CD4-positive, alpha-beta T cell treated with Interleukin-17A for 4 hours (primary cell): ENCODE measurements at places on chromosomes 5 and 9.

- no peak for DNase-seq
These were observed 124.0 kb upstream of the TLE4 start for GRCh38 chr9:79447762-79448161.

DNA sequence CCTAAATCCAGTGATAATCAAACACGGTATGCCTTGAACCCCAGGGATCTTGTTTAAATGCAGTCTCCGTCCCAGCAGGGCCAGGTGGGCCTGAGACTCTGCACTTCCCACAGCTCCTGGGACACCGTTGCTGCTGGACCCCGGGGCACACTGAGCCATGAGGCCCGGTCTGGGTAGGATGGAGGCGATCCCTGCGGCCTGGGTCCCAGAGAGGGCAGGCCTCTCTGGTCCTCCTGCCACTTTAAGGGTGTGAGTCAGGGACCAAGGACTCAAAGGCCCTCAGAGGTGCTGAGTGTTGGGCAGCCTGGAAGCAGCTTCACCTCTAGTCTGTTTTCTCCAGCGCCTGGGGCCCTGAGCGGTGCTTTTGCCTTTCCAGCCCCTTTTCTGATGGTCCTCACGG is 34.1 kb upstream of the SLC9A3 start:
- no peak for DNase-seq

DNA sequence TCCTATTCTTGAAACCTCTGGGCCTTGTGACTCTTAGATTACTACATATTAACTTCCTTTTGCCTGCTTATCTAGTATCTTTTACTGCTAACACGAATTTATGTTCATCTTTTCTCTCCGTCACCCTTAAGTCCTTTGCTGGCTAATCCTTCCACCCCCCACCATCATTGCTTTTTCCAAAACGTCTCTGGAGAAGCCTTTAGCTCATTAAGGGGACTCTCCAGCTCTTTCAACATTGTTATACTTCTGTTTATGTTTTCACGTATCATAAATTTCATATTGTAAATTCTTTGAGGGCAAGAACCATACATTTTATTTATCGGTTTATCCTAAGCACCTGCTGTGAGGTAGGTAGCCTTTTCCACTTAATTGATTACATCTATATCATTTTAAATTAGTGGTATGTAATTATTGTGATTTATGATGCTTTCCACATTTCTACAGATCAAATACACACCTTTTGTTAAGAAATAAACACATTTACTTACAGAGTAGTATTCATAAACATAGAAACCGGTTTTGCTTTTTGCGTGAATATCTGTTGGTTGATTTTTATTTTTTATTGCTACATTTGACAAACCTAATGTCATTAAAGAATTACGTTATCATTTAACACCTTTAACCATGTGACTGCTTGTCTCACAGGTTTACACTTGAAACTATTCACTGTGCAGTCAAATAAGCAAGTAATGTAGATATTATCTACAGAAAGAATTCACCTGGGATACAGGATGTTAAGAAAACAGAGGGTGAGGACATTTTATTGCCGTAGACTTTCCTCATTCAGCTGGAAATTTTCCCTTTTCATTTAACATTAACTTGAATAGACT is 15.4 kb upstream of the SNX2 start:
- no peak for DNase-seq

DNA sequence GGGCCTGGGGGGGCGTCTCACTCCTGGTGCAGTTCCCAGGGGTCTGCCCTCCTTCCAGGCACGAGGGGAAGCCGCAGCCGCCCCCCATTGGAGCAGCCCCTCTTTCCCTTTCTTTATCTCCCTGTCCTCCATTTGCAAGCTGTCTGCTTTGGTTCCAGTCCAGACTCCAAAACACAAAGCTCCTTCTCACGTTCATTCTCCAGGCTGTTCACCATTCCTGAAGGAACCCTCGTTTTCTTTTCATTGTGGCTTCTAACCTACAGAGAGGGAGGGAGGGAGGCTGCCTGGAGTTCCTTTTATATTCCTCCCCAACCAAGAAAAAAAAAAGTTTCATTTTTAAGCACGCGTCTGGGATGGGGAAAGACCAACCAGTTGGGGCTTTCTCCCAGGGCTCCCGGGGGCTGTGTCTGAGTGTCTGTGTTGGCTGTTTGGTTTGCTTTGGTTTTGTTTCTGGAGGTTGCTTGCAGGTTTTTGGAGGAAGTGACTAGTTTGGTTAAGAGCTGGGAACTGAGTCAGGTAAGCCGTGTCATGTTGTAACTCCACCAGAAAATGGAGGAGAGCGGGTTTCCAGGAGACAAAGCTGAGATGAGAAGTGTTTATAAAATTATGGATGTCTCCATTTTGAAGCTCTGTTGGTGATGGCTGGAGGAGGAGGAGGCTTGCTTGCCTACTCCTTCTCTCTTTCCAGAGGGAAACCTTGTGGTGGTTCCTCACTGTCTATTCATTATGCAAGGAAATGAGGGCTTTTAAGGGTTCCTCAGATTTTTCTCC is 1.6 kb downstream of the ZNF462 start:
- DNase-seq = no peak

GRCh38 chr5:160427607-160428006 is 6.0 kb downstream of the PTTG1 start:
- DNase-seq = no peak

DNA sequence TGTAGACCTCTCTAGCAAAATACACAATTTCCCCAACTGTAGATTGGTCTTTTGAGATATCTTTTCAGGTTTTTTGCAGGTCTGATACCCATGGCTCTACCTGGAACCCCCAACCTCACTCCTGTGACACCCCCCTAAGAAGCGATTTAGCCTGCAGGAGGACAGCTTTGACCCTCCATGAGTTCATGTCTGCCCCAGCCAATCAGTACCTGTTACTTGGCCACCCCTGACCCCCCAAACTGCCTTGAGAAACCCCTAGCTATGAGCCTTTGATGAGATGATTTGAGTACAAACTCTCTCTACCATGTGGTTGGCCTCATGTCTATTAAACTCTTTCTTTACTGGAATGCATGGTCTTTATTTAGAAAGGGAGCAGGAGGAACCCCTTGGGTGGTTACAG is 25.7 kb downstream of the ABO start:
- DNase-seq = no peak

DNA sequence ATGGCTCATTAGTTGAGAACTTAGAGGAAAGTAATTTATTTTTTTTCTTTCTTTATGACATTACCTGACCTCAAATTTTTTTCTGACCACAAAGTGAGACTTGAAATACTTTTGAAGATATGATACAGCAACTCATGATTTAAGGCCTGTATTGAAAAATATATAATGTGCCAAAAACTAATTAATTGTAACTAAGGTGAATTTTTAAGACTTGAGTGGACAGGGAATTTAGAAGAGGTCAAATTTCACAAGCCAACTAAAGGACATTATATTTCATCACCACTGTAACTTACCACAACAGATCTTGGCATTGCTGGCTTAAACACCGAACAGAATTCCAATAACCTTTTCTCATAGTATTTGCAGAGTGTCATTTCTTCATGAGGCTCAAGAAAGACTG is 1.8 kb downstream of the CCNH start:
- DNase-seq = no peak

DNA sequence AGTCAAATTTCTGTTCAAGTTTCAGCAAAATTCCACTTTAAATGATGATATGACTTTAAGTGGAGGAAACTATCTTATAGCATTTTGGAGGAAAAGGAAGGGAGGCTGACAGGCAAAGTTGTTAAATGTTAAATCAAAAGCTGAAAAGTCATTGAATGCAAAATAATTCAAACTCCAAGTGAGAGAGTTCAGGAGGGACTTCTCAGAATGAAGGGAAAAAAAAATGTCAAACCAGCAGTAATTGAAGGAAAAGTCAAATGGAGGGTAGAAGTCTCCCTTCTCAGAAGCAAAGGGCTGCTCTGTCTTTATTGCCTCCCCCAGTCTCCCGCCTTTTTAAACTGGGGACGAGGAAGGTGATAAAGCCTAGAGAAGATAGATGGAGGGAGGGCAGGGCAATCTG is 134.8 kb downstream of the CMYA5 start:
- no peak for DNase-seq

DNA sequence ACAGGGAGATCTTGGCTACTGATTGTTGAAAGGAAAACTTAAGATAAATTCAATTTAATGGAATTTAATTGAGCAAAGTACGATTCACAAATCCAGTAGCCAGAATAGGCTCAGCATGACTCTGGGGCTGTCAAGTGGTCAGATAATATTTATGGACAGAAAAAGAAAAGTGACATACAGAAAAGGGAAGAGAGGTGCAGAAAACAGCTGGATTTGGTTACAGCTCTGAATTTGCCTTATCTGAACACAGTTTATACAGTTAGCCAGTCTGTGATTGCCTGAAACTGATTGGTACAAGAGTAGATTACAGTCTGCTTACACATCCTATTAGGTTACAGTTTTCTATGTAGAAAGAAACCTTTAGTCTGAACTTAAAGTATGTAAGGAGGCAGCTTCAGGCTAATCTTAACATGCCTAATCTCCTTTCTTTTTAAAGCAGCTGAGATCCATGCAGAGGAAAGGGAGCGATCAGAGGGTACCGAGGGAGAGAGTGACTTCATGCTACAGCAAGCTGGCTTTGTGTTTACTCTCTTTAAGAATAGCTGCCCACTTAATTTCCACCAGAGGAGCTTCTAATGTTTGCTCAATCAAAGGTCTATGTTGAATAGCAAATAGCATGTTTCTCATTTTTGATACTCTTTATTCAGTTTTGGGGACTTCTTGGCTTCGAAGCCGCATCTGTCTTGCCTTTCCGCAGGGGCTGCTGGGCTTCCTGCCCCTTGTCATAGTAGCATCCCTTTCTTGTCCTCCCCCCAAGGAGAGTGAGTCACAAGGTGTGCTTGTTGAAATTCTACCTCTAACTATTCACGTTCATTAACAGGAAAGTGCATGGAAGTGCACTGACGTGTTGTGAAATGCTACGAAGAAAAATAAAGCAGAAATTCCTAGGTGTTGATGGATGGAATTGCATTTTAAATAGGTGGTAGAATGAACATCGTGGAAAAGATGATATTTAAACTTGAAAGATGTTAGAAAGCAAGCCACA is 761.2 kb downstream of the TAF11L14 start:
- no peak for DNase-seq

GRCh38 chr5:11224436-11225187 is 463.6 kb upstream of the DAP start:
- DNase-seq = no peak

GRCh38 chr5:314676-315487 is 6.6 kb upstream of the AHRR start:
- DNase-seq = no peak

DNA sequence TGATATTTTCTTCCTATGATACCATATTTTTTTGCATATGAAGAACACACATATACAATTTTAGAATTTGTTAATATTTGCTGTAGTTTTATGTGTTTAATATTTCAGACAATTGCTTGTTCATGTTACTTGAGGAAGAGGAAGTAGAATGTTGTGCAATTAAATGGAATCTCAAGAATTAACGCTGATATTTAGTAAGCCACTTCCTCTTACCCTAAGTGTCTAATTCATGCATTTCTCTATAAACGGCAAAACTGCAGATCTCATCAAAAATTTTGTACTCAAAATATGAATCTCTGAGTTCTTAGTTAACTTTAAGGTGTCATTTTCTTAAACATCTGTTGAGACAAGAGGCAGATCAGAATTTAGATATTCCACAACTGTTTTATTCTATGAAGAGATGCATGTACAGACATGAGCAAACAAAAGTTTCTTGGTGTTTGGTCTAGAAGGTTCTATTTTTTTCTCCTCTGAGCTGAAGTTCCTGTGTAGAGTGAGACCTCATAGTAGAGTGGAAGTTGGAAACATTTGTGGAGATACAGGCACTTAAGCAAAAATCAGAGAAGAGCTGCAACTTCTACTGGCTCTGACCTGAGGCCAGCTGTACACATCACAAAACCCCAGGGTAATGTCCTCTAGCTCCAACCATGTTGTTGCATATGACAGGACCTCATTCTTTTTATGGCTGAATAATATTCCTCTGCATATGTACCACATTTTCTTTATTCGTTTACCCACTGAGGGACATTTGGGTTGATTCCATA is 16.6 kb upstream of the TGFBI start:
- DNase-seq = no peak

- DNase-seq = no peak
These were observed 48.6 kb upstream of the KCNMB1 start for GRCh38 chr5:170437621-170438375.

- DNase-seq = no peak
These were observed 44.3 kb upstream of the EXOC3 start for GRCh38 chr5:398475-399295.

- no peak for DNase-seq
These were observed 23.4 kb downstream of the DMRTA1 start for GRCh38 chr9:22469928-22470544.

GRCh38 chr9:31774571-31774970 is 609.9 kb upstream of the ACO1 start:
- DNase-seq = no peak

DNA sequence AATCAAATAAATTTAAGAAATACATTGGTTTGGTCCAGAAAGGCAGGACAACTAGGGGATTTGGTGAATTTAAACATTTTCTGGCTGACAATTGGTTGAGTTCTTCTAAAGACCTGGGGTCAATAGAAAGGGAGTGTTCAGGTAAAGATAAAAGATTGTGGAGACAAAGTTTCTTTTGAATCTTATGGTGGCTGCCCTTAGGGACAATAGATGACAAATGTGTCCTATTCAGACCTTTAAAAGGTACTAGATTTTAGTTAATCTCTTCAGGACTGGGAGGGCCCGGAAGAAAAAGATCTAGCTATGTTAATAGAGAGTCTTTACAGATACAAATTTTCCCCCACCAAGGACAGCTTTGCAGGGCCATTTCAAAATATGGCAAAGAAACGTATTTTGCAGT is 35.9 kb downstream of the PLEKHG4B start:
- no peak for DNase-seq

DNA sequence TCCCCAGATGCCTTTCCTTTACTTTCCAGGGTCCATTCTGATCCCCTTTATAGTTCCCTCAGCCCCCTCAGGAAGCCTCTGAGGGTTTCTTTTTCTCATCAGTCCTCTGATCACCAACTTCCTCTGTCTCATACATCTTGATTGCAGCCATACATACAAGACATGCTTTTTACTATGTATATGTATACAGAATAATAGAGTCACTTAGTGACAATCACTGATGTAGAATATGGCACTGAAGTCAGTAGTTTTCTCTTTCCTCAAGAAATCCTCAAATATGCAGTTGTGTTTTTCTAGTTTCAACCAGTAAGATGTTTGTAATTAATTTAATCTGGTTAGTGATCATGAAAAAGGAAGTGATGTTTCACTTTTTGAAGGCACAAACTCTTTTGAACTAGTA is 364.1 kb downstream of the MAN2A1 start:
- no peak for DNase-seq

DNA sequence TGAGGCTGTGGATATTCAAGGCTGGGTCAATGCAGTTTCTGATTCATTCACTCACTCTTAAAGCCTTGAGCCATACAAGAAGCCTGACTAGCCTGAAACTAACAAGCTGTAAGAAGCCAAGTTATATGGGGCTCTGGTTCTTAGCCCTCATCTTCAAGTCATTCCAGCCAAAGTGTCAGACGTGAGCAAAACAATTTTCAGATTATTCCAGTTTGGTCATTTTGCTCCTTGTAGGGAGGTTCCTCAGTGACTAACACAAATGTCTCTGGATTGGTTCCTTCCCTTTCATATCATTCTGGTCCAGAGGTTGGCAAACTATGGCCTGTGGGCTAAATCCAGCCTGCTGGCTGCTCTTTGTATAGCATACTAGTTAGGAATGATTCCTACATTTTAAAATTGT is 12.5 kb upstream of the SHOC1 start:
- DNase-seq = no peak

GRCh38 chr9:12748954-12749353 is 25.9 kb upstream of the LURAP1L start:
- DNase-seq = no peak

- DNase-seq = no peak
These were observed 282.0 kb downstream of the DMRT2 start for GRCh38 chr9:1332156-1332555.

- DNase-seq = no peak
These were observed 31.1 kb downstream of the PTPA start for GRCh38 chr9:129142138-129142935.
